H9 (cell line): ENCODE measurements at places on chromosomes 2 and 18. TPM values are rescaled to one million over a fixed set of nuclear protein-coding genes. Genes with fewer than 3 reads are reported as not detected.
A peak's percentile ranks its signal among the peaks of the same experiment; 100 is the strongest.

GRCh38 chr2:12313445-12314126 is 403.1 kb upstream of the TRIB2 start:
- H3K4me3 ChIP-seq, result no peak overlapping the region
- H3K4me1 ChIP-seq, result peaks cover 9% of the 10 kb centered on the region; the same call in 1 of the 2 replicates
- H3K36me3 ChIP-seq, result no peaks in the 10 kb centered on the region
- no peak overlapping the region for H3K27ac ChIP-seq

DNA sequence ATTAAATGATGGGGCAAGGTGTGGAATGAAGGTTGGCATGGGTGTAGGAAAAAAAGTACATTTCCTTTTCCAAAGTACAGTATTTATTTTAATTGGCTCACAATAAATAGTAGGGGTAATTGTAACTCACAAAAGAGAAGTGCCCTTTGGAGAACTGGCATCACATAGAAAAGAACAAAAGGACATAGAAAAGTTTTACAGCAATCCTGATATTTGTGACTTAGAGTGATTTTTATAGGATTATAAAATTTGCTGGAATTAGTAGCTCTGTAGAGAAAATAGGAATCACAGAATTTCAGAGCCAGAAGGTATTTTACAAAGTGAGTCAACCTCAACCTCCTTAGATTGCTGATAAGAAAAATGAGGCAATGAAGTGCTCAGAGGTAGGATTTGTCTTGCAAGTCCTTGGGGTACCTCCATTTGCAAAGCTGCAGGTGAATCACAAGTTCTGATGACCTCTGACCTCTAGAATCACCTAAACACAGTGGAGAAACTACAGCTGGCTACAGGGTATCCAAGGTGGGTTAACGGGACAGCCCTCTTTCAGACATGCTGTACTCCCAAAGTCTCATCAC is 133.6 kb downstream of the SOCS6 start:
- H3K4me3 ChIP-seq, result no peak overlapping the region
- H3K27me3 ChIP-seq, result no peaks in the 10 kb centered on the region
- H3K4me1 ChIP-seq, result peaks cover 3% of the 10 kb centered on the region; the same call in 1 of the 2 replicates

GRCh38 chr18:61771861-61772260 is 120.9 kb downstream of the RNF152 start:
- H3K36me3 ChIP-seq, result no peaks in the 10 kb centered on the region; the same call in 2 of the 3 replicates
- H3K4me3 ChIP-seq, result no peak overlapping the region
- no peaks in the 10 kb centered on the region for H3K27me3 ChIP-seq
- DNase-seq, result no peak

GRCh38 chr2:119367472-119368099 is 809 bp downstream of the DBI start:
- peaks cover 36% of the 10 kb centered on the region for H3K36me3 ChIP-seq
- H3K27ac ChIP-seq, result no peak overlapping the region
- H3K4me3 ChIP-seq, result peak overlapping the region; percentile 99
- peak; percentile 75 for DNase-seq

- H3K4me3 ChIP-seq, result no peak overlapping the region
- DNase-seq, result no peak
- H3K36me3 ChIP-seq, result peaks cover 44% of the 10 kb centered on the region
- H3K27me3 ChIP-seq, result no peaks in the 10 kb centered on the region
Measured at GRCh38 chr2:73243884-73244570, 9.9 kb downstream of the CCT7 start.

The AQP12B gene
- total RNA-seq, result not detected in 2 replicates

The MC2R gene
- total RNA-seq, result not detected in 2 replicates

The MC4R gene
- not detected in 2 replicates for total RNA-seq

- no peaks in the 10 kb centered on the region for H3K36me3 ChIP-seq
- H3K27ac ChIP-seq, result no peak overlapping the region
- no peak overlapping the region for H3K4me3 ChIP-seq
- peak; percentile 80 for DNase-seq
Measured at GRCh38 chr2:102841107-102841840, 79.4 kb downstream of the TMEM182 start.

GRCh38 chr18:2857491-2858131 is 10.8 kb downstream of the EMILIN2 start:
- 0 out of 2 replicates have a peak, but pooled peaks cover 5% of the 10 kb centered on the region for H3K36me3 ChIP-seq
- no peaks in the 10 kb centered on the region; the same call in 1 of the 2 replicates for H3K4me1 ChIP-seq
- no peaks in the 10 kb centered on the region for H3K27me3 ChIP-seq
- H3K4me3 ChIP-seq, result no peak overlapping the region

DNA sequence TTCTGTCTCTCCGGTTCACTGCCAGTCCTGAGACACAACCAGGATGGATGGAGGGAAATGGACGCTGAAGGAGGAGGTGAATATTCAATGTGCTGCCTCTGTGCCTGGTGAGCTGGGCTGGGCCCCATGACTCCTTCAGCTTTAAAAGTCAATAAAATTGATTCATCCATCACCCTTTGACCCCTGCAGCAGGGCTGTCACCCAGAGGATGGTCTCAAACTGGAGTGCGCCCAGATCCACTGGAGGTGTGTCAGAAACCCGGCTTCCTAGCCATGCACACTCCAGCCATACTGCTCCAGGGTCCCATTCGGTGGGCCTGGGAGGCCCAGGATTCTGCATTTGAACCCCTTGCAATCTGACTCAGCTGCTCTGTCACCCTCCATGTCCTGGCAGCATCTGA is 94.1 kb upstream of the BOD1L2 start:
- no peaks in the 10 kb centered on the region for H3K27me3 ChIP-seq
- no peak for DNase-seq
- H3K4me1 ChIP-seq, result no peaks in the 10 kb centered on the region
- peaks cover 12% of the 10 kb centered on the region for H3K36me3 ChIP-seq
- no peak overlapping the region for H3K4me3 ChIP-seq

DNA sequence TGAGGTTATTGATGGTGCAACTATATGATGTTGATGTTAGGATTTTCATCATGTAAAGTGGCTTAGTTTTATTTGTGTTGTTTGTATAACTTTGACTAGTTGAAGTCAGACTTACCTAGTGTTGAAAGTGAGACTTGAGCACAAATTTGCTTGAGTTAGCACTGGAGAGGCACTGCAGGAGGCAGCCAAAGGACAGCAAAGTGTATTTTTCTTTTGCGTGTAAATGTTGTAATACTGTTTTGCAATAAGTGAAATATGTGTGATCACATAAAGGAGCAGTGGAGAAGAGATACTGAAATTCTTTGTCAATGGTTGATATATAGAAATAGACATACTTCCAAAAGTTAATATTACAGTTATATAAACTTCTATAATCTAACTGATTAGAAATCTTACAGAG is 332.0 kb upstream of the RAB12 start:
- no peak for DNase-seq
- peaks cover 2% of the 10 kb centered on the region; the same call in 1 of the 2 replicates for H3K4me1 ChIP-seq
- no peaks in the 10 kb centered on the region for H3K27me3 ChIP-seq
- no peaks in the 10 kb centered on the region for H3K36me3 ChIP-seq
- H3K4me3 ChIP-seq, result no peak overlapping the region
- no peak overlapping the region for H3K27ac ChIP-seq

GRCh38 chr2:194205568-194206227 is 1451.3 kb upstream of the SLC39A10 start:
- no peaks in the 10 kb centered on the region for H3K27me3 ChIP-seq
- H3K4me1 ChIP-seq, result no peaks in the 10 kb centered on the region
- H3K36me3 ChIP-seq, result no peaks in the 10 kb centered on the region
- H3K4me3 ChIP-seq, result no peak overlapping the region

The PLCD4 gene
- total RNA-seq, result 0.18 and 0.42 TPM in 2 replicates

DNA sequence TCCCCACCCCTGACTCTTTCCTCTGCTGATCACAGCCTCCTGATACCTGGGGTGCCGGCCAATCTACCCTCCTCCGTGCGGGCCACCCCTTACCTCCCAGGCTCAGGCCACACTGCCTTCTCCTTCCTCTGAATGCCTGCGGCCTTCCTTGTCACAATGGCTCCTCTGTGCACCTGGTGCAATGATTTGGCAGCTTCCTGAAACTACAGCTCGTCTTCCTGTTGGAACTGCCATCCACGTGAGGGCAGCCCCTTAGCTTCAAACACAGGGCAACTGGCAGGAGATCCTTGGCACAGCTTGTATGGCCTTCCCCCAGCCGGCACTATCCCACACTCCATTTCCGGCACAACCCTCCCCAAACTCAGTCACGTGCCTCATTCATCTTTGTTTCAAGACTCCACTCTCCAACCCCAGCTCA is 69.0 kb downstream of the STPG4 start:
- H3K4me1 ChIP-seq, result no peaks in the 10 kb centered on the region
- no peak overlapping the region for H3K4me3 ChIP-seq
- H3K36me3 ChIP-seq, result no peaks in the 10 kb centered on the region
- H3K27ac ChIP-seq, result no peak overlapping the region
- no peaks in the 10 kb centered on the region; the same call in 1 of the 2 replicates for H3K27me3 ChIP-seq
- DNase-seq, result no peak

The COLEC11 gene
- 0.39 TPM in 1 of 2 replicates, not detected in the other for total RNA-seq

The SLC8A1 gene
- 1.7 and 1.9 TPM in 2 replicates for total RNA-seq

DNA sequence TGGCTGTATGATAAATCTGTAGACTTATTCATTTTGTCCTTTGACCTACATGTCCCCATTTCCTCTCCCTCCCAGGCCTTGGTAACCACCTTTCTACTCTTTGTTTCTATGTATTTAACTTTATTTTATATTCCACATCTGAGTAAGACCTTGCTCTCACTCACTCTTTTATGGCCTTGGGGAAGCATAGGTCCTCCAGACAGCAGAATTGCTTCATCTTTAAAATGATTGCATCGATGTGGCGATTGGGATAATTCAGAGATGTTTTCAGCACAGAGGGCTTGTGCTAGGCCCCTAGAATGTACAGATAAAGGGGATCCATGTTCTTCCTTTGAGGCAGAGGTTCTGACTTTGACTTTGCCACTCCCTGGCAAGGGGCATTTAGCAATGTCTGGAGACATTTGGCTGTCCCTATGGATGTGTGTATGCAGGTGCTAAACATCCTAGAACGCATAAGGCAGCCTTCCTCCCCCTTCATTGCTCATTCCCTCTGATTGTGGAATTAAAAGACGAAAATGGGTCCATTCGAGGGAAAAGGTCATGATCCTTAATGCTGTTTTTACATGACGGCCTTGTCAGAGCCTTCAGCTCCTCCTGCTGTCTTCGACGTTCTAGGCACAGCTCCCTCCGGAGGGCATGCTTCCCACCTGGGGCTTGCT is 1.2 kb upstream of the GPR39 start:
- DNase-seq, result no peak
- H3K4me3 ChIP-seq, result peak overlapping the region; percentile 81

DNA sequence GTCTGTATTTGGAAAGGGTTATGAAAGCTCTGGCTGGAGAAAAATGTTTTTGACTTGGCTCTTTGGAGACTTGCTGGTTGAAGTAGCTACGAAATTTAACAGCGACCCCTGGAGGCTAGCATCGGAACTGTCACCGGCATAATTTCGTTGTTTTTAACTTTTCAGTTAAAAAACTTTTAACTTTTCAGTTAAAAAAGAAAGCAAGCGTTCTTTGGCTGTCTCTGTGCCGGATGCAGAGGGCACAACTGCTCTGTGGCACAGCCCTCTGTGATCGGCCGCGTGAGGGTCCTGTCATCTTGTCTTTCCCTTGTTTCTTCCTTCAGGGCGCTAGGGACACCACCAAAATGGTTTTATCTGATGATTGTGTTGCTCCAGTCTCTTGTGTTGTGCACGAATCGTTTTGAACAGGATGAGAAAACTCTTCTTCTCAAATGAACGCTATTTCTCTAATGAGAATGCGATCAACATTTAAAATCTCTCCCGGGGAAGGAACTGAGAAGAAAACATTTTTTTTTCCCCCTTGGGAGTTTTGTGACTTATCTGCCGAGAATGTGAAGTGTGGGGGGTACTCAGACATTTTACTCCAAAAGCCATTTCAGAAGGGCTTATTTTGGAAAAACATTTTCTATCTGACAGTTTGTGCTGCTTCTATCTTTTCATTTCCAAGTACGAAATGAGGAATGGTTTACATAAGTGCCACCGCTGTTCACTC is 57.1 kb downstream of the ADCYAP1 start:
- peak overlapping the region; percentile 51 for H3K4me3 ChIP-seq
- H3K27me3 ChIP-seq, result no peaks in the 10 kb centered on the region
- no peaks in the 10 kb centered on the region for H3K4me1 ChIP-seq

GRCh38 chr2:10053351-10053750 is 10.0 kb downstream of the KLF11 start:
- H3K27me3 ChIP-seq, result no peaks in the 10 kb centered on the region
- peaks cover 13% of the 10 kb centered on the region; the same call in 2 of the 3 replicates for H3K36me3 ChIP-seq
- no peak overlapping the region for H3K4me3 ChIP-seq
- DNase-seq, result no peak
- no peak overlapping the region for H3K27ac ChIP-seq

- H3K4me1 ChIP-seq, result 0 out of 2 replicates have a peak, but pooled peaks cover 3% of the 10 kb centered on the region
- H3K27ac ChIP-seq, result no peak overlapping the region
- H3K36me3 ChIP-seq, result no peaks in the 10 kb centered on the region
- DNase-seq, result no peak
- no peak overlapping the region for H3K4me3 ChIP-seq
- no peaks in the 10 kb centered on the region for H3K27me3 ChIP-seq
Measured at GRCh38 chr2:23326330-23326729, 58.6 kb upstream of the KLHL29 start.

DNA sequence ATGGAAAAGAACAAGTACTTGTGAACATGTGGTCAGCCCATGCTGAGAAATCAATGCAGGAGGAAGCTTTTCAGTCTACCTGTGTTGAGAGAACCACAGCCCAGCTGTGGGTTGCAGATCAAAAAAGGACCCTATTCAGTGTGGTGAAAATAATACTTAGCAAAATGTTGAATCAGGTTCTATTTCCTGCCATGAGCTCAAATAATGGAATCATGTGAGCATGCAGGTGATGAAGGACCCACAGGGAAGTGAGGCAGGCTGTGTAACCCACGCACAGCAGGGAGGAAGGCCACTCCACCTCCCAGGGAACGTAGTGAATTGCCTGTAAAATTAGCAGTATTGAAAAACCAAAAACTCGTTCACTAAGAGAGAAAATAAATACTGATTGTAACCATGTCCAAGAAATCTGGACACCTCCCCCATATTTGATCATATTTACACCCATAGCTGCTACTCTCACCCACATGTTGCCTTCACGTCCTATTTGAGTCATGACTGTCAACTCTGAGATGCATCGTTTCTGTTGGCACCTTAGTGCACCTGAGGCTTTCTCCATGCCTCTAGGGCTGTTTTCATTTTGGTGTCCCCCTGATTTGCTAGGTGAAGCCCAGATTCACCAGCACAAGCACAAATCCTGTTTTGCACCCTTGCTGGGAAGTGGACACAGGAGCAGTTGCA is 20.5 kb upstream of the BCL2L11 start:
- no peaks in the 10 kb centered on the region for H3K4me1 ChIP-seq
- no peak overlapping the region for H3K4me3 ChIP-seq
- no peak for DNase-seq

The NRP2 gene
- total RNA-seq, result 19.7 and 20.7 TPM in 2 replicates
